ENCODE measurements at places on chromosomes 6 and 20.

- DNase-seq, result no peak
Measured at GRCh38 chr20:12849225-12849910, 159.4 kb upstream of the SPTLC3 start.

GRCh38 chr6:36487698-36488097 lies 44.9 kb downstream of the KCTD20 start:
- no peak for DNase-seq

DNA sequence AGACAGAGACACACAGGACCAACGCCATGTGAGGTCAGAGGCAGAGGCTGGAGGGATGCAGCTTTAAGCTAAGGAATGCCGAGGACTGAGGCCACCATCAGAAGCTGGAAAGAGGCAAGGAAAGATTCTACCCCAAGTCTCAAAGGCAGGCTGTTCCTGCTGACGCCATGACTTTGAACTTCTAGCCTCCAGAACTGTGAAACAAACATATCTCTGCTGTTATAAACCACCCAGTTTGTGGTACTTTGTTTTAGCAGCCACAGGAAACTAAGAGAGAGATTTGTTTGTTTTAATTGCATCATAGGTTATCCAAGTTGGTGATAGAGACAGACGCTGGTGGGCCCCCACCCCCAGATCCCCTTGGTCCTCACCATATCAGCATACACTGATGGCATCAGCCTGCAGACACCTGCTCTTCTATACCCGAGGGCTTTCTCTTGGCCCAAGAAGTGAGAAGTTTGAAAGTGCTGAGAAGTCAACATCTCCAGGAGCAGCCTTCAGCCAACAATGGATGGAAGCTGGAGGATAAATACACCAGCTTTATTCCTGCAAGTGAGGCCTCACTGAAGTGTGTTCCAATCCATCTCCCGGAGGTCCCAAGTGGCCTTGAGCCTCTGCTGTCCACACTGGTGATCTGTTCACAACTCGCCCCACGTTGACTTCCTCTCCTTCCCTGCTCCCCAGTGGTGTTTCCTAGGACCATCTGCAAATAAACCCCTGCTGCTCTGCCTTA lies 154.7 kb downstream of the BTBD3 start:
- no peak for DNase-seq

- DNase-seq, result no peak
Measured at GRCh38 chr6:84462698-84463097, 235.3 kb upstream of the CEP162 start.

DNA sequence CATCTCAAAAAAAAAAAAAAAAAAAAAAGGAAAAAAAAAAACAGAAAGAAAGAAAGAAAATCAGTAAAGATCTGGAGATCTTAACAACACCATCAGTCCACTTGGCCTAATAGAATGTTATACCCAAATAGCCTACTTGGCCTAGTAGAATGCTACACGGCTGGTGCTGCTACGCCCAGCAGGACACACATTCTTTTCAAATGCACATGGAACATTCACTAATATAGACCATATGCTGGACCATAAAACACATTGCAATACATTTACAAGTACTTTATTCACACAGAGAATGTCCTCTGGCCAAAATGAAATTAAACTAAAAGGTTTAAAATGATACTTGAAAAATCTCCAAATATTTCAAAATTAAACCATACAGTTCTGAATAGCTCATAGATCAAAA lies 80.0 kb upstream of the TNFAIP3 start:
- DNase-seq, result no peak

DNA sequence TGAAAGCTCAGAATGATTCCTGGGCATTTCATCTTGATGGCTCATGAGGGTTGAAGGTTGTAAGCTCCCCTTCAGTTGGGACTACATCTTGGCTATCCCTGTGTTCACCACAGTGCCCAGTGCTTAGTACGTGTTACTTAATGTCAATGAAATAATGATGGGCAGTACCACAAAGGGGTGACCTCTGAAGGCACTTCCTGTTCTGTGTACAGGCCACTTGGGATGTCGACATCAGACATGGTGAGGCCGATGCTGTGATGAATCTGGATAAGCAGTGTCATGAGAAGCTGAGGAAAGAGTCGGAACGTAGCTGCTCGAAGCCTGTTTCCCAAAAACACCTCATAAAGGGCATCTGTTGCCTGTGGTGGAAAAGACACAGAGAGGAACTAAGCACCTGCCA lies 27.6 kb upstream of the RBL1 start:
- DNase-seq, result no peak

- peak; percentile 23 for DNase-seq
Measured at GRCh38 chr20:44211177-44212039, 837 bp upstream of the OSER1 start.
